Hepatocyte (in vitro differentiated cells): ENCODE measurements at places on chromosomes 16 and 17. TPM values are rescaled to one million over a fixed set of nuclear protein-coding genes. Genes with fewer than 3 reads are reported as not detected.
A peak's percentile ranks its signal among the peaks of the same experiment; 100 is the strongest.

DNA sequence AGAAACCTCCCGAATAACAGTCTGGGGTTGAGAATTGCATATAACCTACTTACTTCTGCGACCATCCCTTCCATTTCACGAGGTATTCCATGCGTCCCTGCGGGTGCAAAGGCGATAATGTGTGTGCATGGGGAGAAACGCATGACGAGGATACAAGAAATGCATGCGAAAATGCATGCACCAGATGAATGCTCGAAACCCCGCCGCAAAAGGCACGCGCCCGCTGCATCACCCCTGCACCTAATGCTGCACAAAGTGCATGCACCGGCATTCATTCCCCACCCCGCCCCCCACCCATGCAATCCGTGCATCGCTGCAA, 474 bp downstream of the CBX8 start:
- no peak for DNase-seq

- DNase-seq, result no peak
Observed at GRCh38 chr17:78795861-78796516, 13.9 kb upstream of the CYTH1 start.

The NHERF1 gene
- total RNA-seq, result 263 and 269 TPM in 2 replicates

The PRKCA gene
- total RNA-seq, result 16.7 and 18.5 TPM in 2 replicates

GRCh38 chr17:73657473-73658116, 13.3 kb upstream of the SDK2 start:
- peak; percentile 80 for DNase-seq

GRCh38 chr16:8872967-8873865, 4.4 kb upstream of the CARHSP1 start:
- DNase-seq, result no peak

The CLDN7 gene
- 169 and 197 TPM in 2 replicates for total RNA-seq
